Caki2 (cell line): ENCODE measurements at places on chromosomes 6 and 20. TPM values are rescaled to one million over a fixed set of nuclear protein-coding genes. Genes with fewer than 3 reads are reported as not detected.

DNA sequence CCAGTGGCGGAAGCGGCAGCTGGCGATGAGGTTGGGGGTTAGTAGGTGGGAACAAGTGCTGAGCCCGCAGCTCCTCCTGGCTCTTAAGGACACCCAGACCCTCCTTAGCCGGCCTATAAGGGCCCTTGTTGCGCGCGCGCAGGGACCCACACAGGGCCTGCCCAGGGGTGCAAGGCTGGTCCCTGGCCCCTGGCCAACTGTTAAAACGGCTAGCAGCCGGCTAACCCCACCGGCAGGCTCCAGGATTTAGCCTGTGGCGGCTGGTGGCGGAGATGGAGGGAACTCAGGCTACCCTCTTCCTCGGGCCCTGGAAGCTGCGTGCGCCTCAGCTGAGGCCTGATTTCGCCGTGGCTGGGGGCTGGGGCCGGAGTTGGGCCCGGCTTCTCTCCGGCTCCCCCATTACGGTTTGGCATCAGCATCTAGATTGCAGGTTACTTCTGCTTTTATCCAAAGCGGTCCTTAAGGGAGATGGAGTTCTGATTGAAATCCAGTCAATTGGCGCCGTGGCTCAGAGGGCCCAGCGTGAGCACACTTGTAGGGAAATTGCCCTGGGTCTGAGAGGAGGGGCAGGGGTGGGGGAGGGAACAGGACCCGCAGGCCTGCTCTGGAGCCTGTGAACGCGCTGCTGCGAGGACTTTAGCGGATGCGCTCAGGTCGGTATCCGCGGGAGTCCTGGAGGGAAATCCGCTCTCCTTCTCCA, 36.9 kb upstream of the CCDC167 start:
- no peak for DNase-seq

DNA sequence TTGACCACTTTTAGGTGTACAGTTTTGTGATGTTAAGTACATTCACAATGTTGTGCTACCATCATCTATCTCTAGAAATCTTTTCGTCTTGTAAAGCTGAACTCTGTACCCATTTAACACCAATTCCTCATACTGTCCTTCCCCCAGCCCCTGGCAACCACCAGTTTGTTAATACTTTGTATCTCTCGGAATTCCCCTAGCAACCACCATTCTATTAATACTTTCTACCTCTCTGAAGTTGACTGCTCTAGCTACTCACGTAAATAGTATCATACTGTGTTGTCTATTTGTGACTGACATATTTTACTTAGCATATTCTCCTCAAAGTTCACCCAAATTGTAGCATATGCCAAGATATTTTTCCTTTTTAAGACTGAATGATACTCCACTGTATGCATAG, 82.3 kb upstream of the CLDN20 start:
- no peak for DNase-seq

DNA sequence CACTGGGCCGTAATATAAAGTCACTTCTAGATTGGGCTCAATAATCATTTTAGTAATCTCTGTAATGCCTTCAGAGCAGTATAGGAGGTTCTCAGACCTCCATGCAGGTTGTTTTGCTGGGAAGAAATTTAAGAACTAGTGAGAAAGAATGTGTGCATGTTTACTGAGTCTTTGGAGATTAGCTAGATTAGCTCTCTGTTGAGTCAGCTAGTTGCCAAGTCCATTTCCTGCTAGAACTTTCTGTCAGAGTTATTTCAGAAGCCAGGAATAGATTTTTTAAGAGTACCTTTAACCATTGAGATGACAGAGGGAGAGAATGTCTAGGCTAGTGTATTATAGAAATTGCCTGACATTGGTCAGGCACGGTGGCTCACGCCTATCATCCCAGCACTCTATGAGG, 33.3 kb downstream of the ORC3 start:
- DNase-seq, result no peak

GRCh38 chr20:3316136-3316535, 77.1 kb upstream of the SLC4A11 start:
- peak; percentile 13 for DNase-seq

GRCh38 chr20:16399801-16400200, 173.4 kb downstream of the KIF16B start:
- DNase-seq, result no peak

DNA sequence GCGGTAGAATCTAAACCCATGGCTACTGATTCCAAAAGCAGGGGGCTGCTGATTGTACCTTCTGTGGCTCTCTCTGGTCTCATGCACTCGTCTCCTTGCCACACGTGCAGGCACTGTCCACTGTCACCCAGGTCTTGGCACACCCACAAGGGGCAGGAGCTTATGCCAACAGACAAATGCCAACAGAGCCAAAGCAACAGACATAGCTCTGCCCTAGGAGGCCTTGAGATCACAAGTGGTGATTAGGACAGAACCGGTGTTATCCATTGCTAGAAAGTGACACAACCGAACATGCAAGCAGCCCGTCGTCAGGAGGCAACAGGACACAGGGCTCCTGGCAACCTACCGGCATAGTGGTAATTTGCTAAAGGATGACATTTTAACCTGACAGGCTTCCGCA, 36.8 kb upstream of the MRPS10 start:
- DNase-seq, result no peak

DNA sequence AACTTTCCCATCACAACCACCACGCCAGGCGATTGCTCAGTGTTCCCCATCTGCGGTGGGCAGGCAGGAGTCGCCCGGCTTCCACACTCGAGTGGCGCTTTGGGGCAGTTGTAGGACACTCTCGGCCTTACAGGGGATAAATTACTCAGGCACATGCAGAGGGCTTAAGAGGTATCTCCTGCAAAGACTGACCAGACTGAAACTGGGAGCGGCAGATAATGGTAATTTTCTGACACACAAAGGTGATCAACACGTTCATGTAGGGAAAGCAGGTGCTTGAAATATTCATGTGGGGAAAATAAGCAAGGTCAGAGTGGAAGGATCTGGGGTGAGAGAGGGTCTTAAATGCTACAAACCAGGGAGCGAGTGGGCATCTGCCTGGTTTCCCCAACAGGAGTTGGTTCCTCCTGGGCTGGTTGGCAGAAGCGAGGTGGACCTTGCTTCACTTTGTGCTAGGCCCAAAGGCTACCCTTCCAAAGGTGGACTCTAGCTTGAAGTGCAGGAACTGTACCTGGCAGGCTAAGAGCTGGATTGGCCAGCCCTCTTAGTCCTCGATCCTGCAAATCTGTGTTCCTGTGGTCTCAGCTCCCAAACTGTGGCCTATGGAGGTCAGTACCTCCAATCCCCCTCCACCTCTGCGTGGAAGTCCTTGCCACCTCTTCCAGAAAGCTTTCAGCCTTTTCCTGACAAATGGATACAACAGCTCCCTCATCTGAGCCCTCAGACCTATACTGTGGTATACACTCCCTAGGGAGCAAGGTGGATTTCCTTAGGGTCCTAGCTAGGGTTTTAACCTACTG, 16.7 kb downstream of the PLAGL2 start:
- no peak for DNase-seq

- DNase-seq, result no peak
These were observed 36.5 kb downstream of the LAMP5 start for GRCh38 chr20:9550871-9551270.

DNA sequence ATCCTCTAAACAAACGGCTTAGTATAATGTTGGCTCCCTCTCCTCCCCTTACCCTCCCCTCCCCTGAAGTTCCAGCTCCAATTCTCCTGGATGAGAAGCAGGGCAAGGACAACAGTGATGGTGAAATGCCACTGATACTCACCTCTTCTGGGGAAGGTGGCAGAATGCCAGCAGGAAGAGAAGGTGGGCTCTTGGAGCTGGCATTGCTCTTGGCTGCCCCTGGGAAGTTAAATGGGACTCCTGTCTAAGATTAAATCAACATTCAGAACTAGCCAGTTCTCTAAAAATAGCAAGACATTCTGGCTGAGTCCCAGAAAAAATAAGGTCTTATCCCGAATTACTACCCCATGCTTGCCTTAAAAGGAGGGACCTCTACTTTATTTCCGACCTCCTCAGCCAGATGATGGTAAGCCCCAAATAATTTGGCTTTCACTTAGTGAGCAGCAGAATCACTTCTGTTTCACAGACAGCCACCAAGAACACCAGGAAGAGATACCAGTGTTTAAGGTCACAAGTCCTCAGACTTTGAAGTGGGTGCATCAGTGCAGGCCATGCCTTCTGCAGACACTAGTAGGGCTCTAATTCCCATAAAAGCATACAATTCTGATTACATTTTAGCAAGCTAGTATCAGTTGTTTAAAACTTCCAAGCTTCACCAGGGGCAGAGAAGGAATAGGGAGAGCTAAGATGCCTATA, 46.0 kb upstream of the IL17A start:
- no peak for DNase-seq

- no peak for DNase-seq
These were observed 140.4 kb upstream of the AFDN start for GRCh38 chr6:167686204-167686893.

GRCh38 chr6:105557291-105557690, 154.4 kb upstream of the PREP start:
- DNase-seq, result no peak

GRCh38 chr6:24445704-24446103, 43.0 kb downstream of the MRS2 start:
- DNase-seq, result no peak

DNA sequence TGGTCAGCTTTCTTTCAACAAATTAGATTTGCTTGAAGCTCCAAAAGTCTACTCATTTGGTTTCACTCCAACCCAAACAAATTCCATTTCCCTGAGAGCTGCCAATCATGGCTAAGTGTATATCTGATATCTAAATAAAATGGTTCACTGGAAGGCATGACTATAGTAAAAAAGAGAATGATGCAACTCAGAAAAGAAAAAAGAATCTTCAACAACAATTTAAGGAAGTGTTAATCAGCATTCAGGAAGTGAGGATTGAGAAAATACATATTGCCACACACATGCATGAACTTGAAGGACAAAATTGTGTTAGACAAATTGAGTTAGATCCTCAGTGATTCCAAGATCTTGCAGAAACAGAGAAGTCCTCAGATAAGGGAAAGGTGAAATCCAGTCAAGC, 972.9 kb upstream of the FLRT3 start:
- peak; percentile 18 for DNase-seq

DNA sequence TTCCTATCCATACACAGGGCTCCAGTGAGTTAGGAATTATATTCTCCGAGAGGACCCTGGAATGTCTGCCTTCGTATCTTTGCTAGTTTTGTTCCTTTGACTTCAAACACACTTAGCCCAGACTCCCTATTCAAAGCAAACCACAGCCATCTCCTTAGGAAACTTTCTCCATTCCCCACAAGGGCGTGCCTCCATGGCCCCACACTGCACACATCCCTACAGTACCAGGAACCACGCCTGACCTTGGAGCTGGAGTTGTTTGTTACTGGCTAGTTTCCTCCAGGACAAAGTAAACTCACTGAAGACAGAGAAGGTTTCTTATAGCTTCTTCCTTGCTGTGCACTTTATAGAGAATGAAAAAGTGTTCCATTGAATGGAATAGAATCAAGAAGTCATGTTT, 412.8 kb upstream of the AGPAT4 start:
- no peak for DNase-seq

- no peak for DNase-seq
These were observed 469.0 kb downstream of the CDC5L start for GRCh38 chr6:44856479-44856878.

DNA sequence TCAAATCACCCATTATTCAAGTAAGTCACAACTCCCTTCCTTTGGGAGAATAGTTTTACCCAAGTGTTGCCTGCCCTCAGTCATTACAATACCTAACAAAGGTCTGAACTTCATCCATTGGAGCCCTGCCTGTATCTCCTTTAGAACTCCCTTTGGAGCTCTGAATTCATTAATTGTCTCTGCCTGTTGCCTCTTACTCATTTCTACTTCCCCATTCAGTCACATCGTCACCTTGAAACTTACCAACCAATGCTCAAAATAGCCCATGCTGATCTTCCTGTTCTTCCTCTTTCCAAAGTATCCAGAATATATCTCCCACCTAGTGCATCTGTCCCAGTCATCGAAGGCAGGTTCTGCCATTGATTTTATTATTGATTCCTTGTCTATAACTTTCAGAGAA, 120.7 kb upstream of the ADGRF1 start:
- DNase-seq, result no peak

GRCh38 chr6:40340196-40340595, 247.0 kb downstream of the LRFN2 start:
- no peak for DNase-seq

- DNase-seq, result no peak
These were observed 50.0 kb upstream of the ESR1 start for GRCh38 chr6:151757506-151757955.

GRCh38 chr6:96907498-96907897, 9.8 kb upstream of the NDUFAF4 start:
- no peak for DNase-seq

GRCh38 chr20:61299618-61300017, 47.6 kb downstream of the CDH4 start:
- DNase-seq, result no peak

DNA sequence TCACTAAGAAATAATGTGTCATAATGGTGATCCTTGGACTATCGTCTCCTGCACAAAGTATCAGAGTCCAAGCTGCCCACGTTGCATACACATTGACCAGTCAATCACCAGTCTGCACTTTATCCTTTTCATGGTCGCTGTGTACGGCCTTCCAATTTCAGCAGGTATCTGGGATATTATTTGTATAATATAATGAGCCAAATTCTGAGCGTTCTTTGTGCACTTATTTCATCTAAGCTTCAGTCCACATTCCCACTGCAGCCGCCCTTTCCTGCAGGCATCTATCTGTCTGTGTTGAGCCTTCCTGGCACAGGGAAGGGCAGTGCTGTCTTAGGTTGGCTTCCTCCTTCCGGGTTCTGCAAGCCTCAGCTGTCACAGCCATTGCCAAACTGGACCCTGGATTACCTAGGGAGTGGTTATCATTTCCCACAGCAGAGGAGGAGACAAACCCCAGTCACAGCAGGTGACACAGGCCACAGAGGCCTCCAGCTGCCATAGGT, 174.3 kb downstream of the TTLL2 start:
- DNase-seq, result no peak

GRCh38 chr20:208942-209566, 18.0 kb upstream of the DEFB129 start:
- DNase-seq, result peak; percentile 42

ARMH2 gene
- total RNA-seq, result not detected in 2 replicates

KCNK16 gene
- total RNA-seq, result not detected in 2 replicates

SMPDL3A gene
- total RNA-seq, result 7.4 and 16.5 TPM in 2 replicates

OR12D3 gene
- not detected in 2 replicates for total RNA-seq

FAM83C gene
- 0.20 TPM in 1 of 2 replicates, not detected in the other for total RNA-seq

ZFP57 gene
- total RNA-seq, result not detected in 2 replicates

SRMS gene
- not detected in 2 replicates for total RNA-seq

TRIM31 gene
- 0.71 and 3.0 TPM in 2 replicates for total RNA-seq

SIRPB1 gene
- 2.1 and 10.4 TPM in 2 replicates for total RNA-seq

RAB44 gene
- total RNA-seq, result not detected in 2 replicates

NOX3 gene
- total RNA-seq, result not detected in 2 replicates

DLL1 gene
- total RNA-seq, result 0.49 and 1.1 TPM in 2 replicates
